DMS153 (cell line): ENCODE measurements at places on chromosomes 2 and 18.

DNA sequence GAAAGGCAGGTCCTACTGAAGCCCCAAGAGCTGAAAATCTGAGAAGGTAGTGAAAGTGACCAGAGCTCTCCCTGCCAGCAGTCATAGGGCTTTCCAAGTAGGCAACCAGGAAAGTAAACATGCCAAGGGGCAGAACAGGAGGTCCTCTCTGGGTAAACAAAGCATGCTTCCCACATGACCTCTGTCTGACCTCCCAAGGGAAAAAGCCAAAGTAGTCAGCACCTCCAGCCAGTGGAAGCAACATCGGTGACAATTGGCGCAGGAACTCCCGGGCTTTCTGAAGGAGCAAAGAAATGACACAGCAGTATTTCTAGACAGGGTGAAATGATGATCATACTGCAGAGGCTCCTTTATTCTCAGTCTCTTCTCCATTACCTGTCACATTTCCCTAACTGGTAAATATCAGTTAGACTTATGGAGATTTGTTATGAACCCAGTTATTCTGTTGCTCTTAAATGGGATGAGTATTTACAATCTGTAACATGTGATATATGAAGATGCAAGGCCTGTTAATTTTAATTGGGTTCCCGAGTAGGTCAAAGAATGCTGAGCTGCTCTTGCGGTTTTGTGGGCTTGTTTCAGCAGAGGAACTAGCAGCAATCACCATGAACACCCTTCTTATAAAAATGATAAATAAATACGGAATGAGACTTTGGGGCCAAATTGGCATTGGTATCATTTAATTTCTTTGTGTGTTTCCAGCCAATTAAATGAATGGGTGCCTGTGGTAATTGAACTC, 321.0 kb downstream of the RND3 start:
- DNase-seq = peak; percentile 19

DNA sequence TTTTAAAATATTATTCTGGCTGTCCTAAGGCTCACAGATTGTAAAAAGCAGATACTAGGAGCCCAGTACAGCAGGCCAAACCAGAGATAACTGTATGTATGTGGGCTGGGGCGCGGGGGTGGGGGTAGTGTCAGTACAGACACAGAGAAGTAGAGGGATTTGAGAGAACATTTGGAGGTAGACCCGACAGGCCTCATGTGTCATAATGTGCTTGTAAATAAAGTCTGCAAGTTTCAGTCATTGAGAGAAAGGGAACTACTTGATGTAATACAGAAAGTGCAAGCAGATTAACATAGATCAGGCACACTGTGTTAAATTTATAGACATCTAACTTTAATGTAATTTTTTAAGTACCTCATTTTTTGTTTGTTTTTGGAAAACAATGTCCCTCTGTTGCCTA, 7.4 kb upstream of the POLI start:
- no peak for DNase-seq

DNA sequence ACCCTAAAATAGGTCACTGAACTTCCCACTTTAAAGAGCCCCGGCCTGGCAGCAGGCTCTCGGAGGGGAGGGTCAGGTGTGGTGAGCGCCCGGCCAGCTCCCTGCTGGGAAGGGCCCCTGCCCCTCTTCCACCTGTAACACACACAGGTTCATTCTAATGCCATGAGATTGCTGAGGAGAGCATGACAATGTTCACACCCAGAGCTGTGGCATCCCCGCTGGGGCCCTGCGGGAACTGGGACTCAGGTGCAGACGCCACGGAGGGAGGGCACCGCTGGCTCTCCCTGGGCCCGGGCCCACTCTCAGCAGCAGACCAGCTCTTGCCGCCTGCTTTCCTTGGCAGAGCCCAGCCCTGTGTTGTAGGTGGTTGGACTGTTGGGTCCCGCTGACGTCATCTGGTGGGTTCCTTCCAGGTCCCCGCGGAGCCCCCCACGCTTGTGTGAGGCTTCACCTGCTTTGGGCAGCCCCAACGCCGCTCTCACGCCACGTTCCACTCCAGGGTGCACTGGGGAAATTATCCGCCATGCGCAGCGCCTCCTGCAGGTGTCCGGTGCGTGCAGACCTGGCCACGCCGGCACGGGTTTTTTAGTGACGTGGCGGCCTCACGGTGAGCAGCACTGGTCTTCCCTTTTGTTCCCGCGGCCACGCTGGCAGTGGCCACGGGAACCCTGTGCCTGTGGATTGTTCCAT, 50.4 kb upstream of the KCNG2 start:
- no peak for DNase-seq

GRCh38 chr2:158586491-158586890, 129.7 kb downstream of the PKP4 start:
- DNase-seq = no peak

DNA sequence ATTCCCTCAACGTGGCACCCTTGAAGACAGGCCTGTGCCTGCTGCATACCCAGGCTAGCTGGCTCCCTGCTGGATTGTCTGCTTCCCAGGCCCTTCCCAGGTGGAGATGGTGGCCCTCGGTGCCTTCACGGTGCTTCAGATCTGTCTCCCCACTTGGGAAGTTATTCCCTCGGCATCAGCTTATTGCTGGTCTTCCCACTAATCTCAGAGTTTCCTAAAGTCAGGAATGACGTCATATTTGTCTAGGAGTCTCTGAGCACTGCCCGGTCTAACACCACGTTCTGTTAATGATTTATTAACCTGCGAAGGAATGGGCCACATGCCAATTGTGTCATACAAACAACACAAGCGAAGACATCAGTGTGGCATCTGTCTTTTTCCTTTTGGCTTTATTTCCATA, 269.8 kb upstream of the ID2 start:
- DNase-seq = no peak
